Posterior vena cava (tissue), 2 donors: ENCODE measurements at places on chromosomes 7 and 10. TPM values are rescaled to one million over a fixed set of nuclear protein-coding genes. Genes with fewer than 3 reads are reported as not detected.

The DKK1 gene
- total RNA-seq: 3.3 TPM

The SPDYE5 gene
- total RNA-seq: not detected

The SMC3 gene
- total RNA-seq: 35.1 TPM

GRCh38 chr7:37333075-37333474, 115.6 kb downstream of the ELMO1 start:
- no peak for DNase-seq

GRCh38 chr10:103553743-103554487, 60.4 kb downstream of the NEURL1 start:
- peak; percentile 50 for DNase-seq

- DNase-seq: peak; percentile 75
Measured at GRCh38 chr7:922334-923107, 32.0 kb downstream of the ADAP1 start.

DNA sequence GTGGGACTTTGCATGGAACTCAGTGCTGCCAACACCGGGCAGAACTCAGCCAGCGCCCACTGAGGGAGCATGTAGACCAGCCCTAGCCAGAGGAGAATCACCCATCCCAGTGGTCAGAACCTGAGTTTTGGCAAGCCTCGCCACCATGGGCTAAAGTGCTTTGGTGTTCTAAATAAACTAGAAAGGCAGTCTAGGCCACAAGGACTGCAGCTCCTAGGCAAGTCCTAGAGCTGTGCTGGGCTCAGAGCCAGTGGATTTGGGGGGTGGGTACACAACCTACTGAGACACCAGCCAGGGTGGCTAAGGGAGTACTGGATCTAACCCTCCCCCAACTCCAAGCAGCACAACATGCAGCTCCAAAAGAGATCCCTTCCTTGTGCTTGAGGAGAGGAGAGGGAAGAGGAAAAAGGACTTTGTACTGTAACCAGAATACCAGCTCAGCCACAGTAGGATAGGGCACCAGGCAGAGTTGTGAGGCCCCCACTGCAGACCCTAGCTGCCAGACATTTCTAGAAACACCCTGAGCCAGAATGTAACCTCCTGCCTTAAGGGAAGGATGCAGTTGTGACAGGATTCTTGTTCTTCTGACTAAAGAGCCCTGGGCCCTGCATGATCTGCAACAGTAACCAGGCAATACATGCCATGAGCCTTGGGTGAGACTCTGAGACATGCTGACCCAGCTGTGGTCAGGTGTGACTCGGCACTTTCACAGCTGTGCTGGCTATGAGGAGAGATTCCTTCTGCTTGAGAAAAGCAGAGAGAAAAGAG, 24.4 kb downstream of the GSDME start:
- DNase-seq: no peak

- no peak for DNase-seq
Measured at GRCh38 chr7:42735081-42735480, 176.8 kb downstream of the C7orf25 start.

- no peak for DNase-seq
Measured at GRCh38 chr7:130273933-130274255, 7.2 kb downstream of the CPA2 start.

GRCh38 chr10:78915190-78915518, 153.6 kb upstream of the ZMIZ1 start:
- no peak for DNase-seq

DNA sequence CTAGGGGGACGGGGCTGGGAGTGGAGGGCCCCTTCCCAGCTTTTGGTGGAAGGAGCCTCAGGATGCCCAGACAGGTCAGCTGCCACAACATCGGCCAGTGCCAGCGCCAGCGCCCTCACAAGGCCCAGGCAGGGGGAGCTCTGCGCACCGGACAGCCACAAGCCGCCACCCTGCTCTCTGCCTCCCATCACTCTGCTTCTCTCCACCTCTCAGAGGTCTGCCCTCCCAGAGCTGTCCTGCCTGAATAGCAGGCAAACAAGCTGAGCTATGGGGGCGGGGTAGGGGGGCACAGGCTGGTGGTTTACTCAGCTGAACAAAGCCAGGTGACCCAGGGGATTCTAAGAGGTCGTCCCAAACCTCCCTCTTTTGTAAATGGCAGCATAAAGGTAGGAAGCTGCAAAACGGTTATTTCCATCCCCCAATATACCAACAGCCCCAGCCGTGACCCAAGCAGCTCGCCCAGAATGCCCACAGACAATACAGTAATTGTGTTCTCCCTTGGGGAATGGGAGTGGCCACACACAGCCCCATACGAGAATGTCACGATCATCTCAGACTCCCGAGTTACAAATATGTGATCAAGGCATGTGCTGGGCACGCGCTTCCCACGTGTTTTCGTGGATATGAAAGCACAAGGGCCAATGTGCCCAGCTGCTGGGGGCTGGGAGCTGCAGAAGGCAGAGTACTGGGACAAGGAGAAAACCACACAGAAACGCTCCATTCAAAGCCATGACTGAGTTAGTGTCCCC, 19.7 kb downstream of the FAM53B start:
- DNase-seq: peak; percentile 62

GRCh38 chr7:29612596-29612995, 49.0 kb downstream of the PRR15 start:
- DNase-seq: no peak

DNA sequence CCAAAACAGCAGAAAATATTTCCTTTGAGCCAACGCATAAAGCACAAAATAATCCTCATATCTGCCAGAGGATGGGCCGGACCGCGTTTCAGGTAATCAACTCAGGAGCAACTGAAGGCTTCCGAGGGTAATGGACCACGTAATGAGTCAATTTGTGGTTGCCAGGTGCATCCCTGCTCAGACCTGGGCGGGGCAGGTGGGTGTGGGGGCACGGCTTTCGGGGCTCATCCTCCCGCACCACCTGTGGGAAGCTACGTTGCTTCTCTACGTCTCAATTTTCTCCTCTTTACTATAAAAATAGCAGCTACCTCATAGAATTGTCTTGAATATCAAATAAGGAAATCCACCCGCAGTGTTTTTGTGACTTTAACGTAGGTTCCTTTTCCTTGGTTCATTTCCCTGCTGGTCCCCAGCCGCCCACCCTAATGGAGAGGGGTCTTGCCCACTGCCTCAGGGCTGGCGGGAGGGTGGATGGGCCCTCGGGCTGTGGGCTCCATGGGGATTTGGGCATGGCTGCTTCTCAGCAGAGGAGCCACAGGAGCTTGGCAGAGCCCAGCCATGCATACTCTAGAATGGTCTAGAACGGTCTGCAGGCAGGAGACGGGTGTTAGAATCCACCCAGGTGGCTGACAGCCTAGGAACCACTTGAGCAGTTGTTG, 324.7 kb downstream of the ADARB2 start:
- DNase-seq: no peak

DNA sequence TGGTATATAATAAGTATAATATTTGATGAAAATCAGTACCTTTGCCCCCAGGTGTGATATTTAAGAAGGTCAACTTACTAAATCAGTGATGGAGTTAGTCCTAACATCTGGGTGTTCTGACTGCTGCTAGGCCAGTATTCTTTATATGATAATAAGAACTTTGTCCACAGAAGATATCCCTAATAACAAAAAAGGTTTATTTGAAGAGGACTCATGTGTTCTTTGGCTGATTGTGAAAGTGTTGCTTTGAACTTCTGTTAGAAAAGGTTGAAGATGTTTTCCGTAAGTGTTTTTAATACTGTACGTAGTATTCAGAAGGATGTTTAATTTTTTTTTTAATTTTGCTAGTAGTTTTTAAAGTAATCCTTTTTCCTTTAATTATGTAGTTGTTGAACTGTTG, 10.2 kb downstream of the PTEN start:
- no peak for DNase-seq

DNA sequence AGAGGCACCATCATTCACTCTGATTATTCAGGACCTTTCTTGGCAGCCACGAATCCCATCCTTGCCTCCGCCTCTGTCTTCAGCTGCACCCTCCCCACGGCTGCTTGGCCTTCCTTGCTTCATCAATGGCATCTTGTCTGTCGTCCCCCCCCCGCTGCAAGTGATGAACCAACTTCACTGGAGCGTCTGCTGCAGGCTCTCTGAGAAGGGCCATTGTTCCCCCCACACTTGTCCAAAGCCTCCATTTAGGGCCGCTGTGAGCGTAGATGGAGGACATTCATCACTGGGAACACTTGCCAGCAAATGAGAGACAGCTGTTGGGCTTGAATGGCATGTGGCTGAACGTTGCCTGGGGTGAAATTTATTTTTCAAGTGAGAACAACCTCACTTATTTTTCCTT, 20.1 kb downstream of the AFAP1L2 start:
- no peak for DNase-seq

- DNase-seq: no peak
Measured at GRCh38 chr10:5596611-5597341, 69.6 kb downstream of the ASB13 start.
